Natural killer cell (primary cell): ENCODE measurements at places on chromosomes 2 and 18. TPM values are rescaled to one million over a fixed set of nuclear protein-coding genes. Genes with fewer than 3 reads are reported as not detected.

DNA sequence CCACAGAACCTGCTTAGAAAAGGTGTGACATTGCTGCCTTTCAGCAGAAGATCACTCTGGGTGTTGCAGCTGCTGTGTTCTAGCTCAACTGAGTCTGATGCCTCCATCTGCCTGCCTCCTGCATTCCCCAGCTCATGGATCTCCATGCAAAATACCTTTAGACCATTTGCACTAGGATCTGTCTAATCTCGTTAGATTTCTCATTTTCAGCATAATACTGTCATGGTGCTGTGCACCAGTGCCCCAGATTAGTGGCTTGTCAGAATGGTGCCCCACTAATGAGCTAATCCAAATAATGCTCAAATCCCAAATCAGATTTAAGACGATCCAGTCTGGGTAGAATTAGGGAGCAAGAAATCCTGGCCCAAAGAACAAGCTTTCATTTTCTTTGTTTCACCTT is 284.4 kb upstream of the PARD3B start:
- H3K27ac ChIP-seq: no peak overlapping the region
- H3K27me3 ChIP-seq: no peaks in the 10 kb centered on the region
- no peaks in the 10 kb centered on the region for H3K36me3 ChIP-seq
- H3K4me1 ChIP-seq: no peaks in the 10 kb centered on the region
- DNase-seq: no peak

The CAVIN2 gene
- total RNA-seq: 1.9 TPM

The ASB18 gene
- total RNA-seq: not detected

The CIB4 gene
- not detected for total RNA-seq

The HJURP gene
- total RNA-seq: 3.2 TPM
